ENCODE measurements at places on chromosomes 3 and 15. TPM values are rescaled to one million over a fixed set of nuclear protein-coding genes. Genes with fewer than 3 reads are reported as not detected.
A peak's percentile ranks its signal among the peaks of the same experiment; 100 is the strongest.

GRCh38 chr15:62365795-62366442 lies 200.8 kb upstream of the C2CD4B start:
- DNase-seq = no peak

DNA sequence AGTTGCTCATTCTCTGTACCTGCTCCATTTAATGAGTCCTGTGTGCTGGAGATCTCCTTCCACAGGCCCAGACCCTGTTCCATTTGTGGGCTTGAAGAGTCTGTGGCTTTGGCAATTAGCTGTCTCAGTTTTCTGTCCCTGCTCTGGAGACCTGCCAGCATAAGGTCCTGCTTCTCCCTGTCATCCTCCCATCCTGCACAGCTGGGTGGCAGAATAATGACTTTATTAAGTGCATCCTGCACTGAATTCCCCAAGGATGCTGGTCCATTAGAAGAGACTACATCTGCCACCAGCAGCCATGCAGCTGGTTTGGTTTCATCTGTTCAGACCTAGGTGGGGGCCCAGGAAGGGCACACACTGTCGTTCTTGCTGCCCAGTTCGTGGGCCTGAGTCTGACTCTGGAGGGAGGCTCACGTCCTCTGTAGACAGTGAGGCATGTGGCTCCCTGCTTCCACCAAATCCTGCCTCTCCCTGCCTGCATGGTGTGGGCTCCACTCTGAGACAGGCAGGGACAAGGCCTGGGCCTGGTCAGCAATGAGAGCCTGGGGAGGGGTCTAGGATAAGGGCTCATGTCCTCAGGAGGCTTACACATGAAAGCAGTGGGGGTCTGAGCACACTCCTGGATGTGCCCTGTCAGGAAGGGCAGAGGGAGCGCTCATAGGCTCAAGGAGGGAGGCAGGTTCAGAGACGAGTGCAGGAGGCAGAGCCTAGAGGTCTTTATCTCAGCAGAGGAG lies 78.4 kb upstream of the PRR23E start:
- DNase-seq = peak; percentile 28

GRCh38 chr3:64437131-64437530 lies 211.9 kb upstream of the PRICKLE2 start:
- DNase-seq = no peak

- DNase-seq = no peak
These were observed 364 bp upstream of the CADPS start for GRCh38 chr3:62875558-62876002.

- no peak for DNase-seq
These were observed 4.8 kb upstream of the CSRNP1 start for GRCh38 chr3:39158148-39158715.

DNA sequence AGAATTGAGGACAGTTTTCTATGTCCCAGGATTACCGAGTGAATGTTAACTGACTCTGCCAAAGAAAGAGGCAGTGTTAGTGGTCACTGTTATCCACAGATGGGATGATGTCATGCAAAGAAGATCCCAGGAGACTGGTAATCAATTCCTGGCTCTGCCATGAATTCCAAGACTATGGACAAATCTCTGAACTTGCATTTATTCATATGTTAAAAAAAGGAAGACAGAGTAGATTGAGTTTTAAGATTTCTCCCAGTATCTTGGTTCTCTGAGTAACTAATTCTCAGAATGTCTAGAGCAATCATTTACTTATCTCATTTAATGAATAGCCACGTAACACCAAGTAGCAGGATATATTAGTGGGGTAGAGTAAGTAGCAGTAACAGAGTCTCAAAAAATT lies 11.5 kb upstream of the MAP3K13 start:
- DNase-seq = no peak

GRCh38 chr3:43394041-43394554 lies 107.8 kb downstream of the SNRK start:
- DNase-seq = peak; percentile 70

DNA sequence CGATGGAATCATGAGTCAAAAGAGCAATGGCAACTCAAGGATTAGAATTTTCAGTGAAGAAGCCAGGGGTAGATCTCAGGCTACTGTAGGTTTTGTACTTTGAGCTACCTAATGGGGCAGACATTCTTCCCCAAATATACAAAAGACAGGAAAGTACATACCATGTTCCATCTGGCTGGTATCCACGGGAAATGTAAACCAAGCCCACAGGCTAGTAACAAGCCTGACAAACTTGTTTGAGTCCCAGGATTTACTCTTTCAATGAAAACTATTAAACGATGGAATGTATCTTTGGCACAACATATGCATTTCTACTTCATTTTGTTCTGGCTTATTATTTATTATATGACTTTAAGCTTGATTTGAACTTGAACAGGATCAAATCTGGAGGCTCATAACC lies 44.2 kb upstream of the GOLIM4 start:
- no peak for DNase-seq

GRCh38 chr3:52730681-52731080 lies 24.8 kb downstream of the SPCS1 start:
- DNase-seq = no peak

DNA sequence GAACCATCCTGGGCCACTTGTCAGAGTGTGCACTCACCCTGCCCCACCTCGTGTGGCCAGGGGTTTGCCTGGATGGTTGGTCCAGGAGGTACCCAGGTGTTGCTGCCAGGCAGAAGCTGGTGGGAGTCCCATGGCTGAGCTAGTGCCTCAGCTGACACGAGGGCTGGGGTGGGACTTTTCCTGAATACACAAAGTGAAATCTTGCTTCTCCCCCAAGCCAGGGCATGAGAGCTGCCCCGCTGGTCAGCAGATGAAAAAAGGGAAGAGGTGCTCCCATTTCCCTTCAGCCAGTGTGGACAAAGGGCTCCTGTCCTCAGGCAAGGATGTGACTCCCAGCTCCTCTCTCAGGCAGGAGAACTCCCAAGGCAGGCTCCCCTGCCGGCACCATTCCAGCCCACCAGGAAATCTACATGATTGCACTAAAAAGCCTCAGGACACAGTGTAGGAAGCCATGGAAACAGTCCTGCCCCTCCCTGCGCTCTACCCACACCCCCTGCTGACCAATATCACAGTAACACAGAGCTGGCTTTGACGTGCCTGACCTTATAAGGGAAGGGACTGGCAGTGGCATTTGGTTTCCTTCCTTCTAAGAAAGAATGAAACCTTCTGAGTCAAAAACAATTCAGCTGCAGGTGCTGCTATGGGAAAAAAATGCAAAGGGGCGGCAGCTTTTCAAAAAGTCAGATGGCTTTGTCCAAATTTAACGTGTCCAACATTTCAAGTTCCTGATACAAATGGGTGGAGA lies 33.9 kb downstream of the MYO5C start:
- DNase-seq = peak; percentile 66

- peak; percentile 41 for DNase-seq
These were observed 187.8 kb downstream of the UBE3A start for GRCh38 chr15:25250906-25251622.

DNA sequence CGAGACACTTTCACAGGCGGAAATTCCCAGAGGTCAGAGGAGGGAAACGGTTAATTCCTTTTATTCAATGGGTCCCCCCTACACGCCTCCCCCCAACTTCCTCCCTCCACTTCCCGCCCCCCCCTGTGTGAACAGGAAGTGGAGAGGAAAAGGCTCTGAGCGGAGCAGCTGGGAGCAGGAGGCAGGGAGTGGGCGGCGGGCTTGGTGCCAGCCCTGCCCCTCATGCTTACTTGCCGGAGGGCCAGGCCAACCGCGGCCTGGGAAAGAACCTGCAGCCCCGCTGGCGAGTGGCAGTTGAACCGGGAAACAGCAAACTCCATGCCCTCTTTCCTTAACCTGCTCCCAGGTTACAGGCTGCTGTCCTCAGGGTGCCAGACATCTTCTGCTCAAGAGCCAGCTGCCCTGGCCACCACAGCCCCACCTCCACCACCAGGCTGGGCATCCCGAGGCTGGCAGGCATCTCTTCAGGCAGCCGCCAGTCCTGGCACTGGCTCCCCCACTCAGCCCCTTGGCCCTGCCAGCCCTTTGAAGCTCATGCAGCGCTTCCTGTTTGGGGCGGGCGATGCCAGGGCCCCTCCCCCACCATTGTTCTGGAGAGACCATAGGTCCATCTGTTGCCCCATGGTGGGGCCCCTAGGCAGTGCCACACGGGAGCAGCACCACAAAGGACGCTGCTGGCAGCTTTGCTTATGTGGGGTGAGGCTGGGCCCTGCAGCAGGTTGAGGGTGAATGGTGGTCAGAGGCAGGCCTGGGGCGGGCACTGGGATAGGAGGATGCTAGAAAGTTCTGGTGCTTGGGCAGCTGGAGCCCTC lies 12.9 kb downstream of the VPS18 start:
- no peak for DNase-seq

DNA sequence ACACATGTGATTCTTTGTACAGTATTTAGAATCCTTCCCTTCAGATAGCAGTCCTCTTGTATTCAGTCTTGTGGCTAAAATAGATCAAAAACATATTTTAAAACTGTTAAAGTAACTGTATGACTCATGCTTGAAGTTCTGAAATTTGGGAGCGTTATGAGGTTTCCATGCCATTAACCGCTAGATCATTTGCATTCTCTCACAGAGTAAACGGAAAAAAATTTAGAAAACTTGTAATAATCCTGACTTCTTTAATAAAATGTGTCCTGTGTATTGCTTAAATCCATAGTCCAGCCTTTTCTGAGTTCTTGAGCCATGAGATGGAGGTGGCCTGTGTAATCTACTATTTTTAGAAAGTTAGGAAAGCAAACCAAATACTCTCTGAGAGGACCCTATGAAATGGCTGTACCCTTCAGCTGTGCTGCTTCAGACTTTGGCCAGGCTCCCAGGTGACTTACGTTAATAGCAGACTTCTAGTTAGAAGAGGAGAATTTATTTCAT lies 33.8 kb downstream of the MBNL1 start:
- DNase-seq = no peak

DNA sequence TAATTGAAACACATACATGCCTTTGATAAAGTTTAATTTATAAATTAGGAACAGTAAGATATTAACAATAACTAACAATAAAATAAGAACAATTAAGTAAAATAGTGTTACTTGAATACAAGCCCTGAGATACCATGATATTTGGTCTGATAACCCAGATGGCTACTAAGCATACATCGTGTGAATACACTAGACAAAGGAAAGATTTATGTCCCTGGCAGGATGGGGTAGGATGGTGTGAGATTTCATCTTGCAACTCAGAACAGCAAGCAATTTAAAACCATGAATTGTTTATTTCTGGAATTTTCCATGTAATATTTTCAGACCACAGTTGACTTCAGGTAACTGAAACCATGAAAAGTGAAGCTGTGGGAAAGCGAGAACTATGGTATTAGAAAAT lies 169.5 kb downstream of the DIPK2A start:
- no peak for DNase-seq

DNA sequence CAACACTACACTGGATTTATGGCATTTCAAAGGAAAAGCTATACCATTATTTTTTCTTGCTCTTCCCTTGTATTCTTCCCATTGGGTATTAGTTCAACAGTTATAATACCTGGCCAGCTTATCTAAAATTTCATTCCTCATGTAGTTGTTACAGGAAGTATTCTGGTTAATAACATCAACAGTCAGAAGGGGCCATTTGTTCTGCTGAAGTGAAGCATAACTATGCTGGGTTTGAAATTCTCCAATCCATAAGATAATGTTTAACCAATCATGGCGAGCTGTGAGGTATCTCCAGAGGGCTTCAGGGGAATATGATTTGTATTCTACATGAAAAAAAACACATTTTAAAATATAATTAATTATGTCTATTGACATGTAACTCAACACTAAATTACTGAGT lies 43.4 kb downstream of the SPG11 start:
- DNase-seq = no peak

- DNase-seq = no peak
These were observed 80.2 kb downstream of the BOC start for GRCh38 chr3:113291572-113291971.

DNA sequence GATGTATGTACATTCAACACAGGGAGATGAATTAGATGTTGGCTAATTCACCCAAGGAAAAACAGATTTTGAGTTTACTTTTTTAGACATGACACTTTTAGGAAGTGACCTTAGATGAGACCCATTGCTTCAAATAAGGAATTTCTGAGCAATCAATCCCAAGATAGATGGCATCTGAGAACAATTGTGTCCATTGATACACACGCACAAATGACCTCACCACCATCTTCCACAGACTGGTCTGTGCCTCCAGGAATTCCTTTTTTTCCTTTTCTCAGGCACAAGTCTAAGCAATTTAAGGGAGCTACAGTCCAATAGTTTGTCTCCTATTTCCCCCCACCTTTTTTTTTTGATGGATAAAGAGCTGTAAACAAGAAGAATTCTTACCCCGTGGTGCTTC lies 265.3 kb downstream of the TBL1XR1 start:
- DNase-seq = no peak

- DNase-seq = no peak
These were observed 27.8 kb downstream of the MAGEF1 start for GRCh38 chr3:184683900-184684560.

GRCh38 chr3:12831301-12831866 lies 10.0 kb downstream of the RPL32 start:
- DNase-seq = no peak

DNA sequence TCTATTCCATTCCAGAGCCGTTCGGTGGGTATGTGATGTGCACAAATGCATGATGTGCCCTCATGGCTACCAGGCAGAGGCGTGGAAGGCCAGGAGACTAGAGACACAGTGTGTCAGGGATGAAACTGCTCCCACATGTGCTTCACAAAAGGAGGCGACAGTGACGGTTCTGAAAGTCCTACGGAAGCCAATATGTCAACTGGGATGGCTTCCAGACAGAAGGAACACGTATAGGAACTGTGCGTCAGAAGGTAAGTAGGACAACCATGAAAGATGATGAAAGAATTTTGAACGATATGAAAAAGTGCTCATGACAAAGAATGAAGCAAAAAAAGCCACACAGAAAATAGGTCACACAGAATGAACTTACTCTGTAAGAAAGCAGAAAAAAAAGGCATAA lies 34.1 kb downstream of the GLB1 start:
- DNase-seq = no peak

GRCh38 chr3:44023961-44024593 lies 217.6 kb upstream of the TOPAZ1 start:
- DNase-seq = no peak

DNA sequence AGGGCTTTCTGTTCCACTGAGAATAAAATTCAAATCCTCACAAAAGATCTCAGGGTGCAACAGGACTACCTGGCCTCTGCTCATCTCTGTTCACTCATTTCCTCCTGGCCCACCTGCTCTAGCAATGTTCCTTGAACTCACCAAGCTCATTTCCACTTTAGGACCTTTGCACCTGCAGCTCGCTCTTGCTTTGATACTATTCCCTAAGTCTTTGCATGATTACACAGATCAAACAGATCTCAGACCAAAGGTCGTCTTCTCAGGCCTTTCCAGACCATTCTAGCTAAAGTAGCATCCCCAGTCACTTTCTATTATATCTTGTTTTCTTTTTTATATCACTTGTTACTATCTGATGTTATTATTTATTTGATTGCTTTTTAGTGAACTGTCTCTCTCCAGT lies 54.7 kb downstream of the B3GNT5 start:
- DNase-seq = no peak

Gene ATP13A5
- not detected for total RNA-seq

Gene GHSR
- not detected for total RNA-seq

Gene ALDH1L1
- total RNA-seq = 4.1 TPM

Gene GOLGA8M
- total RNA-seq = 16.0 TPM

Gene LRRC34
- 4.7 TPM for total RNA-seq

Gene PSMA4
- total RNA-seq = 108 TPM

Gene CCDC13
- total RNA-seq = 3.1 TPM

Gene MYEF2
- total RNA-seq = 49.8 TPM

Gene TNNC1
- total RNA-seq = 205 TPM

All from sciatic nerve (tissue), 2 donors.